ENCODE measurements at places on chromosomes 3 and 15.

GRCh38 chr3:186807231-186807630, 949 bp upstream of the RFC4 start:
- DNase-seq = no peak

GRCh38 chr3:175304404-175304803, 445.3 kb downstream of the NAALADL2 start:
- no peak for DNase-seq

- no peak for DNase-seq
Observed at GRCh38 chr15:88174571-88174970, 82.0 kb downstream of the NTRK3 start.

DNA sequence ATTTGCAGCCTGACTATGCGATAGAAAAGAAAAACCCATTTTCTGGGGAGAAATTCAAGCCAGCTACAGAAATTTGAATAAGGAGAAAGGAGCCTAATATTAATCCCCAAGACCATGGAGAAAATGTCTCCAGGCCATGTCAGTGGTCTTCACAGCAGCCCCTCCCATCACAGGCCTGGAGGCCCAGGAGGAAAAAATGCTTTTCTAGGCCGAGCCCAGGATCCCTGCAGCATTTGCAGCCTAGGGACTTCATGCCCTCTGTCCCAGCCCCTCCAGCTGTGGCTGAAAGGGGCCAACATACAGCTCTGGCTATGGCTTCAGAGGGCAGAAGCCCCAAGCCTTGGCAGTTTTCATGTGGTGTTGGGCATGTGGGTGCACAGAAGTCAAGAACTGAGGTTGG, 26.3 kb downstream of the ARRDC4 start:
- DNase-seq = no peak

- DNase-seq = no peak
Observed at GRCh38 chr3:139811331-139811730, 123.7 kb upstream of the CLSTN2 start.

DNA sequence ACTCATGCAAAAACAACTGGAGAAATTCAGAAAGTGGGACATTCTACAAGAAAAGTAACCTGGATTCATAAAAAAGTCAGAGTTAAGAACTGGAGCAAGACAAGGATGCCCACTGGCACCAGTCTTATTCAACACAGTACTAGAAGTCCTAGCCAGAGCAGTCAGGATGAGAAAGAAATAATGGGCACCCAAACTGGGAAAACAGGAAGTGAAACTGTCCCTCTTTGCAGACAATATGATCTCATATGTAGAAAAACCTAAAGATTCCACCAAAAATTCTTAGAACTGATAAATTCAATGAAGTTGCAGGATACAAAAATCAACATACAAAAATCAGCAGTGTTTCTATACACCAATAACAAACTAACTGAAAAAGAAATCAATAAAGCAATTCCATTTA, 37.4 kb downstream of the TXNRD3 start:
- no peak for DNase-seq

DNA sequence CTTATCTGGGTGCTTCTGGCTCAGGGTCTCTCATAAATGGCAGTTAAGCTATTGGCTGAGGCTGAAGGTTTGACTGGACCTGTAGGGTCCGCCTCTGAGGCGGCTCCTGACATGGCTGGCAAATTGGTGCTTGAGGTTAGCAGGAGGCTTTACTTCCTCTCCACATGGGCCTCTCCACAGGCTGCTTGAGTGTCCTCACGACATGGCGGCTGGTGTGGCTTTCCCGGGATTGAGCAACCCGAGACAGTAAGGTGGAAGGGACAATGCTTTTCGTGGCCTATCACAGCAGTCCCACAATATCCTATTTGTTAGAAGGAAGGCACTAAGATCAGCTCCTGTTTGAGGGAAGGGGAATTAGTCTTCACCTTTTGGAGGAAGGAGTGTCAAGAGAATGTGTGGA, 267.3 kb upstream of the LRRFIP2 start:
- DNase-seq = no peak

GRCh38 chr15:69679623-69680228, 227.1 kb downstream of the RPLP1 start:
- peak; percentile 68 for DNase-seq

- no peak for DNase-seq
Observed at GRCh38 chr3:35899245-35899644, 259.9 kb downstream of the ARPP21 start.

DNA sequence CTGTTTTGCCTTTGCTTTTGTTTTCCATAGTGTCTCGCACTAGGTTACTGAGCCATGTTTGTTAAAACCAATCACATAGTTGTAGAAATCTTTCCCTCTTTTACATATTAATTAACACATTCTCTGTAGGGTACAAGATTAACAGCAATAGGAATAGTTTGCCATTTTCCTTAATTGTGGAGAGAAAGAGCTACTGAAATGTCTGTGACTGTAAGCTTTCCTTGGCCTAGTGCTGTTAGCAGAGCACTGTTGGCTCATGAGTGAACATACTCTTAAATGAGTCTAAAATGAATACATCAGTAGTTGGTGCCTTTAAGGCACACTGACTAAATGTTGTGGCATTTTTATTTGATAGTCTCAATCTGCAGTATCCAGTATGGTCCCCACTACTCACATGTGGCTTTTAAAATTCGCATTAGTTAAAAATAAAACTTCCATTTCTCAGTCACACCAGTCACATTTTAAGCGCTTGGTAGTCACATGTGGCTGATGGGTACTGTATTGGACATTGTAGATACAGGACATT, 28.2 kb downstream of the CHD2 start:
- no peak for DNase-seq

DNA sequence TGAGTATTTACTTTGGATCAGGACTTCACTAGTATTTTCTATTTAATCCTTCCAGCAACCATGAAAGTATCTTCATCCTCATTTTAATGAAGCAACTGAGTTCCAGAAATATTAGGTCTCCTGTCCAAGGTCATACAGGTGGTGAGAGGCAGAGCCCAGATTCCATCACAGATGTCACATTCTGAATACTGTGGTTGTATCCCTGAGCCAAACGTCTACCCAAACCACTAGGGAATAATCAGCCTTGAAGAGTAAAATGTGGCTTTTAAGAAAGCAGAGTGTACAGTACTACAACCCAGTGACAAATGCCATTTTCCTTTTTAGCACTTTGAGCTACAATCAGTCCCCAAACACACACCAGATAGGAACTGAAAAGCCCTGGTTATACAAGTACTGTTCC, 93.3 kb upstream of the TRIM42 start:
- DNase-seq = no peak

- no peak for DNase-seq
Observed at GRCh38 chr3:57065588-57065987, 5.1 kb downstream of the SPATA12 start.

DNA sequence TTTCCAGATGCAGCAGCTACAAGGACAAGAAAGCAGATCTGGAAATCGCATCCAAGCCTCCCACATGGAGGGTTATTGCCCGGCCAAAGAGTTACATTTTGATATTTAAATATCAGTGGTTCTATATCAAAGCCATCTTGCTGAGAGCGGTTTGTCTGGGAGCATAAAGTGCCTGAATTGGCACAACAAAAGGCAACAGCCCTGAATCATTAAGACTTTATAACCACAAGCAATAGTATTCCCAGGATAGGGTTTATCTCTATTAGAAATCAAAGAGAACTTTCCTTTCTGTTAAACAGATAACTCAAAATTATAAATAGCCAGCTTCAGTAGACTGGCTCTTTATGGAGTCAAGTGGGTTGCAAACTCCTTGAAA, 564.7 kb downstream of the ROBO1 start:
- DNase-seq = no peak

DNA sequence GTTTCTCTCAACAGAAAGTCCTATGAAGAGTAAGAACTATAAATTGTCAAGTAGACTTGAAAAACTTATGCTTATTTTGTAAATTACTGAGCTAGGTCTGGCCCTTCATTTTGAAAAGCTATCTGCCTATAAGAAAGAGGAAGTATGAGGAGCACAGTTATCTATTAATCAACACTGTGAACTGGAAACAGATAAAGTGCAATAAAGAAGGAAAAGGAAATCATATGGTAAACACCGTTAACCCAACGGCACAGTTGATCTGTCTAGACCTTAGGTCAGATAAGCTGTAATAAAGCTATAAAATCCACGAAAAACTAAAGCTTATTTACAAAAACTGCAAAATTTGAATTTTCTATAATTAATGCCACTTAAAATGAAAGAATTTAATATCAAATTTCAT, 242.5 kb downstream of the ZBTB20 start:
- DNase-seq = no peak

DNA sequence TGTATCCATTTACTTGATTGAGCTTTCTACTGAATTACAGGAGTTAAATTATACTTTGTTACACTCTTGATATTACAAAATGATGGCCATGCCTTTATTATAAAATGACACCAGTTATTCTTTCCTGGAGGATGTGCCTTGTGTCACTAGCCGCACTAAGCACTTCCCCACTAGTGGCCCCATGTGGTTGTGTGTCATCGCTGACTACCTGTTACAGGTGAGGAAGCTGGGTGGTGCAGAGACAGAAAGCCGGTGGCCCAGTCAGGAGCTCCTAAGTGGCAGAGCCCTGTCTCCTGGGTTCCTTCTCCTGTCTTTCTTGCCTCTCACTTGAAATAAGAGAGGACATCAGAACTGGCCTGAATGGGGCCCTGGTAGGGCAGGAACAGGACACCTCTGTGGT, 96.8 kb downstream of the IGF1R start:
- DNase-seq = no peak

DNA sequence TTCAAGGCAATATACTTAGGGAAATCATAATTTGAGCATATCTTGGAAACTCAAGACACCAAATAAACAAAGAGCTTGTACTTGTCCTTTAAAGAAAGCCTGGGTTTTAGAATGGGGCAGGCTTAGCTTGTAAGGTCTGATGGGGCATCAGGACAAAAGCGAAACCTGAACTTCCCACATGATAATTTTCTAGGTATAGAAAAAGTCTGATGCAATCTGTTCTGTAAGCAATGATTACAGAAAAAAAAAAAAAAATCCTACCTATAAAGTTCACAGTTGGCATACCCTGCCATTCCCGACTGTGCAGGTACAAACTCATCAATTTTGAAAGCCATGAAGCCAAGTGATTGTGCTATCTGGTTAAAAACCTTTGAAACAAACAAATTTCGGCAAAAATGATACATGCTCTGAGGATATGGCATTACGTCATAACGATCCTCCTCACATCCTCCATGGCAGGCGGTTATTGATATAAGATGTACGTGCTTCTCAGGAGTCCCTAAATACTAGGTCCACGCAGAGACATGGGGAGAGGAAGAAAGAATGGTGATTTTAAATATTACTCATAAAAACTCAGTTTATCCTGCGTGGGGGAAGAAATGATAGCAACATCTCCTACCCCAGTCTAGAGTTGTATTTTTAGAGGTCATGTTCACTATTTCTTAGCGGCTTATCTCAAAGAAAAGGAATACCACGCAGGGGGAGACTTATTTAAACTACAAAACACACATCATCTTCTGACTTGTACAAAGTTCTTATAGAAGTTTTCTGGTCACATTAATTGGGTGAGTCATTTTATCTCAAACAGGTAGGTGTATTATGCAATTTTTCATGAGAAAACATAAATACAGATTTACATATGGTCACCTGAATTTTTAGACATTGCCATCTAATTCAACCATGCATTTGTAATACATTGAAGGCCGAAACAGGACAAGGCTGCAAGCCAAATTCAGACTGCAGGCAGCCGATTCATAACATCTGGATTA, 27.0 kb downstream of the MB21D2 start:
- DNase-seq = no peak

GRCh38 chr3:118772547-118773011, 262.1 kb downstream of the IGSF11 start:
- DNase-seq = no peak

GRCh38 chr15:85314633-85315032, 65.8 kb upstream of the AKAP13 start:
- DNase-seq = no peak

GRCh38 chr3:55615694-55616295, 128.7 kb upstream of the WNT5A start:
- no peak for DNase-seq

DNA sequence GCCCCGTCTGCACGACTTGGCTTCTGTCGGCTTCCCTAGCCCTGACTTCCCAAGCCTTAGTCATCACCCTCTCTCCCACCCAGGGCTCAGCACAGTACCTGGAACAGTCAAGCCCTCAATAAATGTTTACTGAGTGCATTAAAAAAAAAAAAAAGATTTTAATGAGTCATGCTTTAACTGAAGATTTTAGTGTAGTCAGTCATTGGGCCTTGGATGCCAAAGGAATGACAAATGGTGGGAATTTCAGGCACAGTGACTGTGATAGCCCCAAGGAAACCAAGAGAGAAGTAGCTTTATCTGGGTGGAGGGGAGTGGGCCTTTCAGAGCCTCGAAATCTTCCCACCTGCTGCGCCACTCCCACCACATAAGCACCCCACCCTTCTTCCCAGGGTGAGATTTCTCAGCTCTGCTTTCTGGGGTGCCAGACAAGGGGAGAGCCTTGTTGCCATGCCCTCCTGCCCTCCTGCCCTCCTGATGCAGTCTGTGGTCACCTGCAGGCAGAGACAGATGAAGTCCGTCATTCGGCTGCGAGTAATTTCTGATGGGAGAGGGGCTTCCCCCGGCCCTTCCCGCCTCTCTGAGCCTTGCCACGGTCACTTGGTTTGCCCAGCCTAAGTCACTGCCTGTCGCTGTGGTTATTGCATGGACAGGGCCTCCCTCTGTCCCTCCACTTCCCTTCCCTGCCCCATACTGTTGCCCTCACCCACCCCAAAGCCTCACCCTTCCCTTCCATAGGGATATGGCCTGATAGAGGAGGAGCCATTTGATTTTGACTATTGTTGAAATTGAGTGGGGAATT, 41.8 kb downstream of the SMAD3 start:
- DNase-seq = no peak

DNA sequence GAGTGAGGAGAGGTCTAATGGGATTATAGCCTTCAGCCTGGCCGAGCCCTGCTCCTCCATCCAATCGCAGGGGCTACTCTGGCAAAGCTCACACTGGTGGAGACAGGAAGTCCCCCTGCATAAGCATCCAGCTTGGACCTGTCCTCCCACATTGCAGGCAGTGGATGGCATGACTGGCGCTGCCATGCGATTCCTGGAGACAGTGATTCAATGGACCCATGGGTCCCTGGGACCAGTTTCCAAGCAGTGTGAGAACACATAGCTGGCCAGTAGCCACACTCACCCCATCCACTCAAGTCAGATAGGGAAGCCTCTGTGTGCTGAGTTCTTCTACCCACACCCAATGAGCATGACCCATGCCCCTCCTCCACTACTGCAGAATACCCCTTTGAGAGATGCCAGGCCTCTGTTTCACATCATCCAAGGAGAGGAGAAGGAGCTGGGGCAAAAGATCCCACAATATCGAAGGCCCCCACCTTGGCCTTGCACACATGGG, 18.1 kb upstream of the POC1A start:
- no peak for DNase-seq

DNA sequence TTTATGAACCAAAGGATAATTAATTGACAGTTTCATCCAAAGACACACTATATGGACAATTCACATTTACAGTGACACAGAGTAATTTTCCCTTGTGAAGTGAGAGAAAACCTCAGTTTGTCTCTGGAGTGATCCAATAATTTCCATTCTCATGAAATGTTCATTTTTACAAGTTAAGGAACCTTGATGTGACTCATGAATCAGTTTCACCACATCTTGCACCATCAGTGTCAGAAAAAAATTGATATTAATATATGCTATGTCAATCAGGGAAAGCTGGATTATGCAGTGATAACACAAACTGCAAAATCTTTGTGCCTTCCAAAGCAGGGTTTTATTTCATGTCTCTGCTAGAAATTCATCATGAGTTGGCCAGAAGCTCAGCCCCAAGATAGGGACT, 348.1 kb downstream of the ARPP21 start:
- DNase-seq = no peak
